Stimulated activated CD4-positive, alpha-beta T cell treated with anti-CD3 and anti-CD28 coated beads, TNF-alpha, amount 100 ng/mL, for 4 hours (primary cell): ENCODE measurements at places on chromosomes 2 and 18.

GRCh38 chr2:62426154-62426912 lies 79.7 kb downstream of the TMEM17 start:
- DNase-seq: no peak

- no peak for DNase-seq
Observed at GRCh38 chr18:76410660-76411417, 84.2 kb downstream of the ZNF516 start.

- no peak for DNase-seq
Observed at GRCh38 chr18:71831039-71831438, 713.1 kb downstream of the CBLN2 start.

- DNase-seq: no peak
Observed at GRCh38 chr18:35201256-35201931, 39.4 kb upstream of the ZNF397 start.

GRCh38 chr2:4972472-4972871 lies 719.7 kb upstream of the SOX11 start:
- DNase-seq: no peak

DNA sequence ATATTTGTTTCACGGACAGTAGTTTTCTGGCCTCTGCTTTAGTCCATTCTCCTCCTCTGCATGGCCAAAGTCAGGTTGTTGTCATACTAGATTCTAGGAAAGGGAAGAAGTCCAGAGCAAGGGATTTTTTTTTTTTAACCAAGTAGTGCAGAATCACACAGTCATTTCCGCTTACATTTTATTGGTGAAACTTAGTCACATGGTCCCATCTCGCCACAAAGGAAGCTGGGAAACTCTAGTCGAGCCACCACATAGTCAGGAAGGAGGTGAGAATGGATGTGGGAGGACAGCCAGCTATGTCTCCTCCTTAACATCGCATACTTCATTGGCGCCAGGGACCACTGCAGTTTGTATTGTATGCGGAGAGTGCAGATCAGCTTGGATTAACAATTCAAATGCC lies 10.4 kb downstream of the HRH4 start:
- no peak for DNase-seq

DNA sequence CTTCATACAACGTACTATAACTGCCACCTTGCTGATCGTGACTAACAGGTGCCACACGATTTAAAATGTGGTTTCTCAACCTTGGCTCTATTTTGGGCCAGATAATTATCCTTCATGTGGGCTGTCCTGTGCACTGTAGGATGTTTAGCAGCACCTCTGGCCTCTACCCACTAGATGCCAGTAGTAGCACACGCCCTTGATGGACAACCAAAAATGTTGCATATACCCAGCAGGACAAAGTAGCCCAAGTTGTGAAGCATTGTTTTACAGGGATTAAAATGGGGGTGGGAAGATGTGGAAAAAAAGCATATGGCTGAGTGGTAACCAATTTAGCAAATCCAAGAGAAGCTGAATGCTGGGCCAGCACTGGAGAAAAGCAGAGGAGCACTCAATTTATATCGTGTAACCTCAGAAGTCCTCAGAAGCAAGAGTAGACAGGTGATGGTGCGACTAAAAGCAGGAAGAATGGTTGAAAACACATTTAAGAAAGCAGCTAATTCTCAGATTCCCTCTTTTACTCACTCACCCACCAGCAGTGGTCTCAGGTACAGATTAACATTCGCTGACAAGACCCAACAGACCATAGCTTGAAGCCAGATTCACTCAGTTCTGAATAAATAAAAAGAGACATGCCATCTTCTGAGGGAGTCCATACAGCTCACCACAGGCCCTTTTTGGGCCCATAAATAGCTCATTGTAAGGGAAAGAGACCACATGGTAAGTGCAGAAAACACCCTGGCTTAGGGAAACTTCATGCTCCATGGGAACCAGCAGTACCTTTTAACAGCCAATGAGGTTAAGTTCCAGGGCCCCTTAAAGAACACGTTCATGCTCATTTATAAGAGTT lies 50.6 kb downstream of the RAPH1 start:
- DNase-seq: no peak

- DNase-seq: no peak
Observed at GRCh38 chr2:173979751-173980351, 14.7 kb upstream of the SP3 start.

DNA sequence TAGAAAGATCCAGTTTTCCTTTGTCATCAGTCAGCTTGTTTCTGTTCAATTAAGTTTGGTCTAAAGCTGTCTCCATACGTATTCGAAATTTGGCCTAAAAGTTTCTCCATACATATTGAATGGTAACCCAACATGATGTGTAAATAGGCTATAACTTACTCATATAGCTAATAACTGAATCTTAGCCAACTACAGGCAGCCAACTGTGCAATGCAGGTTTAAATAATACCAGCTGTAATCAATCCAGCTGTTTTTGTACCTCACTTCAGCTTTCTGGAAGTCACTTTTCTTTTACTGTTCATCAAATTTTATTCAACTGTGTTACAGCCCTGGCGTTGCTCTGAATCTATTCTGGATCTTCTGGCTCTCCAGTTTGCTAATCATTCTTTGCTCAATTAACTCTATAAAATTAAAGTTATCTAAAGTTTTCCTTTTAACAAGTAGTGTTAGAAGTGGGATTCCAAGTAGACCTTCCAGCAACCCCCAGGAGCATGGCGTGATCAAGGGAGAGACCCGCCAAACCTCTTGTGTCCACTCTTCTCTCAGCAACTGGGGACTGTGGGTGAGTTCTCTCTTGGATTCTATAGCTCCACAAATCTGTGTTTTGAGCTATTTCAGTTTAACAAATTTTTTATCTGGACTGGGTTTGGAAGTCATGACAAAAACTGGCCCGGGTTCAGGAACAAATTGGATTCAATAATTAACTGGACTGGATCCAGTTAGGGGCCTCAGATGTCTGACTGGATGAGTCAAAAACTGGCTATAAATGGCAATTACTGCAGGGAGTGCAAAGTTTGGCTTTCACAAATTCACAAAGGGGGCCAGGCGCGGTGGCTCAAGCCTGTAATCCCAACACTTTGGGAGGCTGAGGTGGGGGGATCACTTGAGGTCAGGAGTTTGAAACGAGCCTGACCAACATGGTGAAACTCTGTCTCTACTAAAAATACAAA lies 329.7 kb upstream of the ST6GAL2 start:
- DNase-seq: no peak

DNA sequence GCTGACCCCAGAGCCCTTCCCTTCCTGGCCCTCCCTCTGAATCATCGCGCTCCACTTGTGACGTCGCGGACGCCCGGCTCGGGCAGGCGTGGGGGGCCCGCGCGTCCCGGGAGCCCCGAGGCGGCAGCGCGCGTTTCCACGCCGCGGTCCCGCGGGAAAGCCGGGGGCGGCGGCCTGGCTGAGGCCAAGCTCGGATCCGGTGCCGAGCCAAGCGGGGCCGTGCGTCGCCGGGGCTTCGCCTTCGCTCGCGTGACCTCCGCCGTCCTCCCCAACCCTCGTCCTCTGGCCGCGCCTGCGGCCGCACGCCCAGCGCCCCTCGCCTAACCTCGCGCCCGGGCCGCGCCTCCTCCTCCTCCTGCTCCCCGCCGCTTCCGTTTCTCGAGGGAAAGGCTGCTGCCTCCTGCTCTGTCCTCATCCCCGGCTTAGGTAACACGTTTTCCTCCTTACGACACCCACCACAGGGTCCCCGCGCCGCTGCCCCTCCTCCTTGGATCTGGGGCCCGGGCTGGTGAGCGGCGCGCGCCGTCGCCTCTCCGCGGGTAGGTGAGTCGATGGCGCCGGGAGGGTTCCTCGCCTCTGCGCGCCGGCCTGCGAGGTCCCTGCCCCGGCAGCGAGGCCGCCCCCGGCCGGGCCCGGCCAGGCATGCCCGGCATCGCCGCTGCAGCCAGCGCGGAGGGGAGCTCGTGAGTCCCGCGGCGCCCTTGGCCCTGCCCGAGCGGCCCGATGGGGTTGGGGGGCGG lies at the start of gene INPP1:
INPP1 (plus strand) TSS at position 54 of the 740 bp plus-strand sequence. CDS start 16,514 bp downstream, outside the sequence.
- DNase-seq: peak; percentile 5
